Activated CD4-positive, alpha-beta memory T cell treated with anti-CD3 and anti-CD28 coated beads for 36 hours (primary cell): ENCODE measurements at places on chromosomes 12 and 14. TPM values are rescaled to one million over a fixed set of nuclear protein-coding genes. Genes with fewer than 3 reads are reported as not detected.

- DNase-seq: no peak
Observed at GRCh38 chr14:57889245-57889644, 23.4 kb upstream of the SLC35F4 start.

Gene ACRBP
- 0.63 TPM for total RNA-seq

Gene MYH7
- total RNA-seq: 0.02 TPM

Gene RPS29
- 2,029 TPM for total RNA-seq

GRCh38 chr14:68137704-68138619 is 318.4 kb downstream of the RAD51B start:
- peak; percentile 21 for DNase-seq

DNA sequence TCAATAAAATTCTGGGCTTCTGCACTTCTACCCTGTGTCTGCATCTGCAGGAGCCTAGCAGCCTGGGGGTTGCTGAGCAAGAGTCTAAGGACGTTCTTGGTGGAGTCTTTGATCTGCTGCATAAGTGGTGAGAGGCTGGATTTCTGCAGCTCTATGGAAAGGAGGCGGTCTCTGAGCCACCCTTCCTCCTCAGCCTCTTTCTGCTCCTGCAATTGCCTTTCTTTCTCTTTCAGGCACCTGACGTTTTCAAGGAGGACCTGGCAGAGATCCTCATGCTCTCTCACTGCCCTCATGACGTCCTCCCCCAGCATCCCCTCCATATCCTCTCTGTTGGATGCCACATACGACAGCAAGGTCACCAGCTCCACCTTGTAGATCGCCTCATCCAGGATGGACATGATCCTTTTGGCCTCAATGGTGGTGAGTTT is 13.6 kb upstream of the TPCN1 start:
- peak; percentile 44 for DNase-seq

Gene KLHL33
- total RNA-seq: not detected

GRCh38 chr14:92729634-92730358 is 18.6 kb downstream of the LGMN start:
- DNase-seq: peak; percentile 62

DNA sequence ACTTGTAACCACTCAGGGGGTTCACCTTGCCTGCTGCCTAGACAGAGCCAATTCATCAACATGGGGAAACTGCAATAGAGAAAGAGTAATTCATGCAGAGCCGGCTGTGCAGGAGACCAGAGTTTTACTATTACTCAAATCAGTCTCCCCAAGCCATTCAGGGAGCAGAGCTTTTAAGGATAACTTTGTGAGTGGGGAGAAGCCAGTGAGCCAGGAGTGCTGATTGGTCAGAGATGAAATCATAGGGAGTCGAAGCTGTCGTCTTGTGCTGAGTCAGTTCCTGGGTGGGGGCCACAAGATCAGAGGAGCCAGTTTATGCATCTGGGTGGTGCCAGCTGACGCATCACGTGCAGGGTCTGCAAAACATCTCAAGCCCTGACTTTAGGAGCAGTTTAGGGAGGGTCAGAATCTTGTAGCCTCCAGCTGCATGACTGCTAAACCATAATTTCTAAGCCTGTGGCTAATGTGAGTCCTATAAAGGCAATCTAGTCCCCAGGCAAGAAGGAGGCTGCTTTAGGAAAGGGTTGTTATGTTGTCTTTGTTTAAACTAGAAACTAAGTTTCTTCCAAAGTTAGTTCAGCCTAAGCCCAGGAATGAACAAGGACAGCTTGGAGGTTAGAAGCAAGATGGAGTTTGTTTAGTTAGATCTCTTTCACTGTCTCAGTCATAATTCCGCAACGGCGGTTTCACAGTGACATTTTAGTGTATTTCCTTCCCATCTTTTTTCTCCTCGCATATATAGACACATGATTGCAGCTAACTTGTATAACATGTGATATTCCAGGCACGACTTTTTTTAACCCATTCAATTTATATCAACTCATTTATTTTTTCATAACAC is 68.9 kb upstream of the NCOR2 start:
- DNase-seq: peak; percentile 87

DNA sequence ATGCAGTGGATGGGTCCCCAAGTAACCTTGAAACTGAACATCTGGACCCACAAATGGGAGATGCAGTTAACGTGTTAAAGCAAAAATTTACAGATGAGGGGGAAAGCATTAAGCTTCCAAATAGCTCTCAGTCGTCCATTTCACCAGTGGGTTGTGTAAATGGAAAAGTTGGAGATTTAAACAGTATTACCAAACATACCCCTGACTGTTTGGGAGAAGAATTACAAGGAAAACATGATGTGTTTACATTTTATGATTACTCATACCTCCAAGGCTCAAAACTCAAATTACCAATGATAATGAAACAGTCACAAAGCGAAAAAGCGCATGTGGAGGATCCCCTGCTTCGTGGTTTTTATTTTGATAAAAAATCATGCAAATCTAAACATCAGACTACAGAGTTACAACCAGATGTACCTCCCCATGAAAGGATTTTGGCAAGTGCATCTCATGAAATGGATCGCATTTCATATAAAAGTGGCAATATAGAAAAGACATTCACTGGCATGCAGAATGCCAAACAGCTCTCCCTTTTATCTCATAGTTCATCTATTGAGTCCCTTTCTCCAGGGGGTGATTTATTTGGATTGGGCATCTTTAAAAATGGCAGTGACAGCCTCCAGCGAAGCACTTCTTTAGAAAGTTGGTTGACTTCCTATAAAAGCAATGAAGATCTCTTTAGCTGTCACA is 116.6 kb upstream of the NPAS3 start:
- no peak for DNase-seq

Gene SSPN
- not detected for total RNA-seq

Gene PRB2
- not detected for total RNA-seq
